ENCODE measurements at places on chromosomes 11 and 22.

GRCh38 chr11:113202431-113202830 lies 112.0 kb upstream of the TTC12 start:
- DNase-seq, result no peak

DNA sequence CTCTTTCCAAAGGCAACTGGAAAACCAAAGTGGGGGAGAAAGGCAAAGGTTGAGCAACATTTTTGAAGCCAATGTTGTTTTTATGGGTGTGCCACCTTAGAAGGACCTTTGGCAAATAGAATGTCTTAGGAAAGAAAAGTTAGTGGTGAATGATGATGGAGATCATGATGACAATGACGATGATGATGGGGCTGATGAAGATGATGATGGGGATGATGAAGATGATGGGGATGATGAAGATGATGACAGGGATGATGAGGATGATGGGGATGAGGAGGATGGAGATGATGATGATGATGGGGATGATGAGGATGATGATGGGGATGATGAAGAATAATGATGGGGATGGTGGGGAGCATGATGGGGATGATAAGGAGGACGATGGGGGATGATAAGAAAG lies 78.4 kb upstream of the MTMR2 start:
- no peak for DNase-seq

DNA sequence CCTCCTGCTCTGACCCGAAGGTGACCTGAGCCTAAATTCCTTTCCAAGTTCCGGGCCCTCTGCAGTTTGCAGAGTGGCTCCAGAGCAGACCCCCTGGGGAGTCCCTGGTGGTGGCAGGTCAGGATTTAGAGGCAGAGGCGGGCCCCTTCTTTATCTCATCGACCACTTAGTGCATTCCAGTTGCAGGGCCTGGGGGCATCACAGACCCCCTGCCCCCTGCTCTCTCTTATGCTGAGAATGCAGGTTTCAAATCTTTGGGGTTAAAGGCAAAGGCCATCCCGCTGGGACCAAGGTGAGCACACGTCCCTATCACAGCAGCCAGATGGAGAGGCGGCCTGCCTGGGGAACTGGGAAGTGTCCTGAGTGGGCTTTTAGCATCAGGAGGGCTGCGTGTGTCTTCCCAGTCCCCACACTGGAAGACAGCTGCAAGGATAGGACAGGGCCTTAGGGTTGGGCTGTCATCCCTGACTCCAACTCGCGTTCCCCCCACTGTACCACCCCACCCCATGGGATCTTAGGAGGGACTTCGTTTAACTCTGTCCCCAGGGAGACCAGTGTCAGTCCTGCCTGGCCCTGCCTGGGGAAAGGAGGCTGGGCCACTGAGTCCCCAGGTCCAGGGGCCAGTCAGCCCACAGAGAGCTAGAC lies 11.3 kb downstream of the DERL3 start:
- no peak for DNase-seq

DNA sequence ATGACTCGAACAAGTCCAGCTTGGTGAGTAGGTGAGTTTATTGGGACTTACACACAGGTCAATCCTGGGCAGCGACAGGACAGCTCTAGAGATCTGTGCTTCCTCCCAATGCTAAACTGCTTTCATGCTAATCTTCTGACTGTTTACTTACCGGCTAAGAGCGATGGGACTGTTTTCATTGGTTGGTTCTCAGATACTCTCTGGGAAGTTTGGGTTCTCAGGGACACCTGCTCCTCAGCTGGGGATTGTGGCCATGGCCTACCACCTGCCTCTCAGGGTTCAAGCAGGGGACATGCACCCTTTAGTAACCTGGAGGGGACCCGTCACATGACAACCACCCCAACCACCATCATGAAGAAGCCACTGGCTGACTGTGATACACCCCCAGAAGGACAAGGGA lies 13.1 kb downstream of the APOL2 start:
- no peak for DNase-seq

DNA sequence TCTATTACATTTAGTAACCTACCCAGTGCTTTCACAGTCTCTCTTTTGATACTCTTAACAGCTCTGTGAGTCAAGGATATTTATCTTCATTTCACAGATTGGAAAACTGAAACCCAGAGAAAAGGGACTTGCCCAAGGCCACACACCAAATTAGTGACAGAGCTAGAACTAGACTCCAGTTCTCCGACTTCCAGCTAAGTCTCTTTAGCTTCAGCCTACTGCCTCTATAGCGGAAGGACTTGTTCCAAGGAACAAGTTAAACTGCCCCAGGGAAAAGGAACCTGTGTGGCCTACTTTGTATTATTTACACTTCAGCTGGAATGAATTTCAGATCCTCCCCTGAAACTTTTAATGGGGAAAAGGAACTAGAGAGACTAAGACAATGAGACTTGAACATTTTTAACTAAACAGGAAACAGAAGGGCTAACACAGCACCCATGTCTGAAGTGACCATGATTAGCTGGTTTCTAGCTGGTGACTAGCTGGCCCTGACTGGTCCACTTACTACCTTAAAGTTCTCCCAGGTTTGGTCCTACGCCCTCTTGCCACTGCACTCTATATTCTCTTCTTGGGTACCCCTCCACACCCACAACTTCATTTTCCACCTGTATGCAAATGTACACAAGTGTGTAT lies 1.3 kb downstream of the LRRC51 start:
- DNase-seq, result no peak

GRCh38 chr11:12236744-12237101 lies 126.3 kb downstream of the MICAL2 start:
- no peak for DNase-seq

- peak; percentile 75 for DNase-seq
Observed at GRCh38 chr22:38782402-38783094, 11.4 kb downstream of the DNAL4 start.

Data from SK-N-DZ (cell line).